ENCODE measurements at places on chromosomes 1 and 21.

DNA sequence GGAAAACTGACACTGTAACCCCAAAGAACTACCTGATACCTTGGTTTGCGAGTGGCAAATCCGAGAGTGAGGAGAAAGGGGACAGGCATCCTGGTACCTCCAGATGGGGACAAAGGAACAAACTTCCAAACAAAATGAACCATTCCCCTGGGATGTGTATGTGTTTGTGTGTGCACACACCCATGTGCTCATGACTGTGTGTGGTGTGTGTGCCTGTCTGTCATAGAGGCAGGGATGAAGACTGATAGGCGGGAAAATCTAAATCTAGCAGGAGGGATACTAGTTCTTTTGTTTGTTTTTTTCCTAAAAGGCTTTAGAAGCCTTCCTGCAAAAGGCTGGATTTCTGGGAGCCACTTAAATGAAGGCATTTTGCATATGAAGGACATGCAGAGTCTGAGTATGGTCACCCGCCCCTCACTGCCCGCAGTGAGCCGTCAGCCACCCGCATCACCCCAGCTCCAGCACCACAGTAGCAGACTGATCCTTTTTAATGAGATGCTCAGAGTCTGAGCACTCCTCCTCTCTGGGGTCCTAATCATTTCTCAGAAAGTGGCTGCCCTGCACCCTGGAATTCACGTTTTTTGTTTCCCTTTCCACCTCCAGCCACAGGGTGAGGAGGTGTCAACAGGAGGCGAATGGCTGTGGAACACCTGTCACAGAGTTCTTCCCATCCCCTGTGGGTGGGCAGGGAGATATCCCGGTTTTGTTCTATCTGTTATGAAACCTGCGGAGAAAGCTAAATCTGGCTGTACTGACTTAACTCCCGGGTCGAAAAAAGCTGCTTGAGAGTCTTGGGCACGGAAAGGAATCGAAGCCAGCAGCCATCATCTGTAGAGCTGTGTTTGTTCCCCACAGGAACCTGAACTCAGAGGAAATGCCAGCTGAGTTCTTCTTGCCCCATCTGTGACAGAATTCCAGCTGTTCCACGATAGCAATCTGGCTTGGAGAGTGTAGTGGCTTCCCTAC is 34.9 kb downstream of the UTP25 start:
- peak; percentile 57 for DNase-seq

GRCh38 chr1:207856276-207857023 is 54.5 kb downstream of the CD34 start:
- no peak for DNase-seq

- DNase-seq, result no peak
Measured at GRCh38 chr1:199867601-199868000, 159.9 kb upstream of the NR5A2 start.

- DNase-seq, result no peak
Measured at GRCh38 chr1:117894078-117894477, 35.3 kb downstream of the GDAP2 start.

DNA sequence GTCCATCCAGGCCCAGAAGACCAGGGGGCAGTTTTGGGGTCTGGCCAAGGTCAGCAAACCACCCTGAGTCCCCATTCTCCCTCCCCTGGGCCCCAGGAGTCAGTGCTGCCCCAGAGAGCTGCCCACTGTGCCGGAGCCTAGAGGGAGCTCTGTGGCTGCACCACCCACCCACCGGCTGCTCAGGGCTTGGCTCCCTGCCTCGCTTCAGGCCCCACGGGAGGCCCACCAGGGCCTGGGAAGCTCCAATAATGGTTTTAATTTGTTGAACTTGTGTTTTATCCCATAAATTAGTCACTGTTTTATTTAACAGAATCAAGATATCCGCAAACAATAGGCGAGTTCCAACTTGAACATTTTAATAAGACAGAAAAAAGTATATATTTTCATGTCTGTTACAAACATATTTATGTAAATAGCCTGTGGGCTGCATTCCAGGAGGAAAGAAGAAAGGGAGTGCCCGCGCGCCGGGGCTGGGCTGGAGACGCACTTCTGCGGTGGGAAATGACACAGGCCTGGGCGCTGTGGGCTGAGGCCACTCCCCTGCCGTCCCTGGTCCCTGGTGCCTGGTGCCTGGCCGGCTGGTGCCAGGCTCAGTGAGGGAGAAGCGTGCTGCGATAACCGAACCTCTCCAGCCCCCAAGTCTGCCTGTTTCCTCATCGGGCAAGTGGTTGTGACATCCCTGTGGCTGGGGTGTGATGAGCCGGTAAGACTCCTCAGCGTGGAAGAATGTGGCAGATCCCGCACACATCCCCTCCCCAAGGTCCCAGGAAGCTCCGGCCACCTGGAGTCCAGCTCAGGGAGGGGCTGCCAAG is 160.5 kb downstream of the PEX14 start:
- peak; percentile 71 for DNase-seq

GRCh38 chr1:160726114-160726497 is 12.9 kb upstream of the SLAMF7 start:
- DNase-seq, result no peak
